HS-27A (cell line): ENCODE measurements at places on chromosomes 16 and 17.

- no peak for DNase-seq
Measured at GRCh38 chr17:69858460-69858859, 216.6 kb upstream of the KCNJ16 start.

DNA sequence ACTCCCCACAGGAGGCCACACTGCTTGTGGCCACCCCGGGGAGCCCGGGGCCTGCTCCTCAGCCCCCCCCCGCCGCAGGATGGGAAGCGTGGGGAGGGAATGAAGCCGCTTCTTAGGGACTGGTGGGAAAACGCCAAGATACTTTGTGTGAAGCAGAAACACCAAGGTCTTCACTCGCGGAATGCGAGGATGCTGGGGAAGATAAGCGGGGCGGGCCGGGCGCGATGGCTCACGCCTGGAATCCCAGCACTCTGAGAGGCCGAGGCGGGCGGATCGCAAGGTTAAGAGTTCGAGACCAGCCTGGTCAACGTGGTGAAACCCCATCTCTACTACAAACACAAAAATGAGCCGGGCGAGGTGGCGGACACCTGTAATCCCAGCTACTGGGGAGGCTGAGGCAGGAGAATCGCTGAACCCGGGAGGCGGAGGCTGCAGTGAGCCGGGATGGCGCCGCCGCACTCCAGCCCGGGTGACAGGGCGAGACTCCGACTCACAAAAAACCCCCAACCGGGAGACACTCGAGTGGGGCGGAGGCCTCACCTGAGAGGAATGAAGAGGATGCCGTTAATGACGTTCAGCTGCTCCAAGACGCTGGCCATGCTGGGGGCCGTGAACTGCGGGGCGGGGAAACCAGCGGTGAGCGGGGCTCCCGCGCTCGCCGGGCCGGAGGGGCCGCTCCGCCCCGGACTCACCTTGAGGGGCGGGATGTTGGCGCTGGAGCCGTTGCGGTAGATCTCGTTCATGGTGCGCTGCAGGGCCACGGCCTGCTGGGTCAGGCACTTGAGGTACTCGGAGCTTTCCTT is 20.3 kb downstream of the CLUH start:
- no peak for DNase-seq

GRCh38 chr17:36057911-36058310 is 6.2 kb upstream of the CCL18 start:
- DNase-seq, result no peak

DNA sequence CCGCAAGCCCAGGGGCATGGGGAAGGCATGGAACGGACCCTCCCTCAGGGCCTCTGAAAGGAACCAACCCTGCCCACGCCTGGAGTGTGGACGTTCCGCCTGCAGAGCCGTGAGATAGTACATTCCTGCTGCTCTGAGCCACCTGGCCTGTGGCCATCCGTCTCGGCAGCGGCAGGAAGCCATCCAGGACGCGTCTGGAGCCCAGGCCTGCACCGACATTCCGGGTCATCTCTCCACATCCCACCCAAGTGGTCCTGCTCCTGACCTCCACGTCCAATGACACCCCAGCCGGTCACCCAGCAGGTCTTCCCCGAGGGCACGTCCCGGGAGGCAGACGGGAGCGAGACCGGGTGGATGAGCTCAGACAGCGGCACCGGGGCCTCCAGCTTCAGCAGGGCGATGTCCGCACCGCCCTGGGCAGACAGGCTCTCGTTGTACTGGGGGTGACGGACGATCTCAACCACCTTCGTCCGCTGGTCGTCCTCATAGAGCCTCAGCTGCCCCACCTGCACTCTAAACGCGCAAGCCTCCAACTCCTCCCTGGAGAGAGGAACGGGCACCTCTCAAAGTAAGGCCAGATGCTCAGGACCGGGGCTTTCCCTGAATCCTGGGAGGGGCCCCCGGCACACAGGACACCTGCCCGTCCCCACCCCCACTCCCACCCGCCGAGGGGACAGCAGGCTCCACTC is 21.3 kb upstream of the UBE2I start:
- no peak for DNase-seq

- peak; percentile 31 for DNase-seq
Measured at GRCh38 chr16:66478733-66479511, 51.8 kb downstream of the BEAN1 start.

DNA sequence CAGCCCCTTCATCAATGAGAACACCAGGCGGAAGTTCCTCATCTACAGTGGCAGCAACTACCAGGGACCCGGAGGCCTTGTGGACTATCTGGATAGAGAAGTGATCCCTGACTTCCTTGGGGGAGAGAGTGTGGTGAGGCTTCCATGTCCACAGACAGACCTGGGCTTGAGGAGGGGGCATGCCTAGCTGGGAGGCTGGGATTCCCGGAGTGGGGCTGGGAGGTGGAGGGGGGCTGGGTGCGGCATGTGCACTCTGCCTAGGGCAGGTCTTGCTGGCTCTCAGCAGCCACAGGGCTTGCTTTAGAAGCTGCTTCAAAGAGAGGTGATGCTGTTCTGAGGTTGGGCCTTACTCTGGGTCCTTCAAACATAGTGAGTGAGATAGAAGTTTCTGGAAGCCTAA is 27.8 kb downstream of the NAGPA start:
- DNase-seq, result no peak

DNA sequence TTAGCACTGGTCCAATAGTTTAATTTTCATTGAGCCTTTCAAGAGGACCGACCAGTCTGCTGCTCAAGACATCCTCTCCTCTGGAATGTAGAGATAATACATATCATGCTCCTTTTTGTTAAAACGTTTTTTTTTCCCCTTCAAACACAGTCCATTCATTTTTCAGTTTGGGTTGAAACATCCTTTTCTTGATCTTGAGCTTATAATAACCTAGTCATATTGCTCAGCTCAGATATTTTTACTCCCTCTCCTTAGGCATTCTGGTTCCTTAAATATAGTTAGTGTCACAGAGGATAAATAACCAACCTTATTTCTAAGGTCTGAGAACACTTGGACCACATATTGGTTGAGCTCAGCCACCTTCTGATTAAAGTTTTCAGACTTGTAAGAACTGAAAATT is 12.8 kb downstream of the ANKRD40CL start:
- no peak for DNase-seq

DNA sequence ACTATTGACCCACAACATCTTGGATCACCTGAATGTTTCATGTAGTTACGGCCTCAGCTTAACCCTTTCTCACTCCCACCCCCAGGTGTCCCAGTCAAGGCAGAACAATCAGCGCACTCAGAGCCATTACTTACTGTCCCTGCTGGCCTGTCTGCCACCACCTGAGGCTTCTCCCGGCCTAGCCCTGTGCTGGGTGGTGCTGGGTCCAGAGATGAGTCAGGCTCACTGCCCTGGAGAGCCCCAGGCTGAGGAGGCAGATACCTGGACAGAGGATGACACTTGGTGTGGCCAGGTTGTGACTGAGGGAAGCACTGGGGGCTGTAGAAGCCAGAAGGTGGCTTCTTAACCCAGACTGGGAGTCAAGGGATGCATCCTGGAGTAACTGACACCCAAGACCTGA is 4.0 kb upstream of the SLC5A2 start:
- no peak for DNase-seq

- DNase-seq, result no peak
Measured at GRCh38 chr17:30165960-30166359, 49.3 kb downstream of the NSRP1 start.

DNA sequence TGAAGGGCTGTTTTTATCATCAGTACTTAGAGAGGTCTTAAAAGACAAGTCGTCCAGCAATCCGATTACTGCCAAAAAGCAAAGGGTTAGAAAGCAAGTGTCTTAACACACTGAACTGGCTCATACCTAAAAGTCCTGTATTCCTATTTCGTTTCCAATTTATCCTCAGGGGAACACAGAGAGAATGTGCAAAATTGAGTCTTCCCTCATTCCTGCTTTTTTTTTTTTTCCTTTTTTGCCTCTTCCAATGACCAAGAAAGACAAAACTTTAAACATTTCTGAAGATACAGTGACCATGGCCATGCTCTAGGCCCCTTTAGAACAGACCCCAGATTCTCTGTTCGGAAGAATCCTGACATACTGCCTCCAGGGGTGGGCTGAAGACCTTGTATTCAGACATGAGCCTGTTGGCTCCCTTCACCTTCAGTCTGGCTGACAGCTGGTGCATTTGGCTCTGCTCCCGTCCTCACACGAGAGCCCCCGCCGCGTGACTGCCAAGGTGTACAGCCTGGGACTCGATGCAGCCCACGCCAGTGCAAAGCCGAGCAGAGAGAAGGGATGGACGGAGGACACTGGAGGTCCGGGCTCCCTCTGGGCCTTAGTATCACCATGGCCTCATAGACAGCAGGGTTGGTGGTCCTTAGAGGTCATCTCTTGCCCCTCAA is 47.0 kb downstream of the COTL1 start:
- no peak for DNase-seq

DNA sequence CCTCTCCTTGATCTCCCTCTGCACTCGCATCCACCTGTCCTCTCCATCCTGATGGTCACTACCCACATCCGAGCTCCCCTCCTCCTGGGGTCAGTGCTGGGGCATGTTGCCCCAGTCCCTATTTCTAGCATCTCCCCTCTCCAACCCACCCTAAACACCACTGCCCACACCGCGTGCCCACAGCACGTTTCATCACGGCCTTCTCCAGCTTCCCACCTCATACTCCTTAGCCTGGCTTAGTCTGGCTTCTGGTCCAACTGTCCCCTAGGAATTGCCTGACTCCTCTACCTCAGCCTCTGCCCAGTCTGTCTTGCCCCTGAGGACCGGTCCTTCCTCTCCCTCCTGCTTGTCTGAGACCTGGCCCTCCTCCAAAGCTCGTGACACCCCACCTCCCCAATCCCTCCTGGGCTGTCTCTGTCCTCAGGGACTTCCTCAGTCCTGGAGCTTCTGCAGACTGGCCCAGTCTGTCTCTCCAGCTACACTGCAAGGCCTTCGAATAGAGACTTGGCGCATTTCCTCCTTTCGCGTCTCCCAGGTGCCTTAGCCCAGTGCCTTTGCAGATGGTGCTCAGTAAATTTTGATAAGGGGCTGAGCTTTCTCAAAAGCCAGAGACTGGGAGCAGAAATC is 4.9 kb downstream of the ALOX15 start:
- DNase-seq, result no peak

GRCh38 chr17:43856141-43856540 is 9.2 kb downstream of the CD300LG start:
- DNase-seq, result no peak

- DNase-seq, result no peak
Measured at GRCh38 chr16:46844771-46845170, 13.8 kb upstream of the C16orf87 start.

GRCh38 chr17:32292094-32292493 is 26.5 kb downstream of the RHBDL3 start:
- DNase-seq, result no peak

DNA sequence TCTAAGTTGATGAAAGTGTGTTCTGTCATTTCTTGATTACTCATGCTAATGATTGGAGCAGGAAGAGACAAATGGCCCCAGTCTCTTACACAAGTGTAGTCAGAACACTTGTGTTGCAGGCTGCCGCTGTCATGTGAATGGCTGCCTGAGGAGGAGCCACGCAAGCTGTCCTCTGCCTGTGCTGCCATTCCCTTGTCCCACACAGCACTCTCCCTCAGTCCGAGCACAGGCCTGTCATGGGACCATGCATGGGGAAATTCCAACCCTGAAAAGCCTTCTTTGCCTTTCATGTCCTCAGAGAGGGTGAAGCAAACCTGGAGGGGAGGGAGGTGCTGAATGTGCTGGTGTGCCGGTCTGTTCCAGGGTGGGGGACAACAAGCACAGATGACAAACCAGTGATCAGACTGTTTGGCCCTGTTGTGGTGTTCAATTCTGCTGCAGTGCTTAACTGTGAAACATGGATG is 109.4 kb downstream of the MRTFB start:
- no peak for DNase-seq

GRCh38 chr16:22786691-22787090 is 27.3 kb upstream of the HS3ST2 start:
- DNase-seq, result no peak

- DNase-seq, result no peak
Measured at GRCh38 chr16:29712809-29713208, 33.0 kb downstream of the C16orf54 start.

DNA sequence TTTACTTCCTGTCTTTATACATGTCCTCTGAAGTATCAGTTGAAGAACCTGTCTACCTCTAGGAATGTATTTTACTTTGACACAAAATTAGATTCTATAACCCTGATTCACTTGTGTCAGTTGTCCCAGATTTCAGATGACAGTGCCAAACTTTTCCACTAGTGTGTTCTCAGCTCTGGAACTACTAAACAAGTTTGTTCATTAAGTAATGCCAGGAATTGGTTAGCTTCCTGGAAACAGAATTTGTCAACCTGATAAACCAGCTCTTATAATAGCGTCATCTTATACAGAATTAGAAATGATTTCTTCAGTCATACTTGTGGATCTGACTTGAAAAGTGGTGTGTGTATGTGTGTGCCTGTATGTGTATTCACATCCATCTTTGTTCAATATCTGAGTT is 7.4 kb downstream of the MAP3K3 start:
- DNase-seq, result no peak

GRCh38 chr17:77173104-77173503 is 32.3 kb downstream of the SEC14L1 start:
- no peak for DNase-seq

GRCh38 chr17:6503641-6504195 is 52.6 kb downstream of the PITPNM3 start:
- no peak for DNase-seq
